Mucosa of gallbladder (tissue), 1 donor: ENCODE measurements at places on chromosomes 13 and 19. TPM values are rescaled to one million over a fixed set of nuclear protein-coding genes. Genes with fewer than 3 reads are reported as not detected.

- DNase-seq, result no peak
Observed at GRCh38 chr13:98289339-98289945, 112.4 kb upstream of the RNF113B start.

GRCh38 chr13:107208889-107209288 lies 641.0 kb upstream of the ARGLU1 start:
- no peak for DNase-seq

GRCh38 chr19:43691755-43692154 lies 21.8 kb upstream of the PLAUR start:
- no peak for DNase-seq

The PEG3 gene
- total RNA-seq, result 7.7 TPM

The CAPS gene
- total RNA-seq, result 82.5 TPM
